ENCODE measurements at places on chromosomes 3 and 15.
A peak's percentile ranks its signal among the peaks of the same experiment; 100 is the strongest.

DNA sequence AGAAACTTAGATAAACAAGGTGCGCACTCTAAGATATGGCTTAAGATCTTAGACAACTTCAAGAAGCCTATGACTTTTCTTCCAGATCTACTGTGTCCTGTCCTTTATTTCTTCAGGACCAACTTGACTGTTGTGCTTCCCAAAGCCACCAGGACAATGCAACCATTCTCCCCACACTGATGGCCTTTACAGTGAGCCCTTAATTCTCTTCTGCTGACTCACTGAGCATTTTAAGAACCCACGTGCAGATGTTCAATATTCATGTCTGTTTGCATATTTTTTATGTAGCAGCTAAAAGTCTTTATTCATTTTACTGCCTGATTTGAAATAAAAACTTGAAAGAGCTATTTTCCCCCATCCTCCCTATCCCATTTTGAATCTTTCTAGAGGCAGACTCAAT lies 103.3 kb upstream of the SLC2A2 start:
- DNase-seq, result no peak

GRCh38 chr3:160765211-160765610 lies 9.2 kb downstream of the PPM1L start:
- no peak for DNase-seq

GRCh38 chr3:196979545-196979944 lies 10.9 kb upstream of the PIGZ start:
- peak; percentile 44 for DNase-seq

DNA sequence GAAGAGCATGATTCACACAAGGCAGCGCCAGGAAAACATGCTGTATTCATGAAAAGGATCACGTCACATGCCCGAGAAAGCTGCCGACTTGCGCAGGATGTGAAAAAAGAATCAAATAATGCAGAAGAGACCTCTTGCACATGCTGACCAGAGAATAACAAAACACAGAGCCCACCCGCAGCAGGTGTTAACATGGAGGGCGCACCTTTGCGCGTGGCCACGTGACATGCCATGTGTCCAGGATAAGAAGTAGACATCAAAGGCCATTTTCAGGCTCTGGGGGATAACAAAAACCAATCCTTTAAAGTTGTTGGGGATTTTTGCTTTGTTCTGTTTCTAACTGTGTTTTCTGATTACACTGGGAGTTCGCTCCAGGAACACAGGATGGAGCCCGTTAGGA lies 1332.8 kb downstream of the ZPLD1 start:
- no peak for DNase-seq

GRCh38 chr3:87053553-87053952 lies 62.6 kb upstream of the VGLL3 start:
- DNase-seq, result no peak

DNA sequence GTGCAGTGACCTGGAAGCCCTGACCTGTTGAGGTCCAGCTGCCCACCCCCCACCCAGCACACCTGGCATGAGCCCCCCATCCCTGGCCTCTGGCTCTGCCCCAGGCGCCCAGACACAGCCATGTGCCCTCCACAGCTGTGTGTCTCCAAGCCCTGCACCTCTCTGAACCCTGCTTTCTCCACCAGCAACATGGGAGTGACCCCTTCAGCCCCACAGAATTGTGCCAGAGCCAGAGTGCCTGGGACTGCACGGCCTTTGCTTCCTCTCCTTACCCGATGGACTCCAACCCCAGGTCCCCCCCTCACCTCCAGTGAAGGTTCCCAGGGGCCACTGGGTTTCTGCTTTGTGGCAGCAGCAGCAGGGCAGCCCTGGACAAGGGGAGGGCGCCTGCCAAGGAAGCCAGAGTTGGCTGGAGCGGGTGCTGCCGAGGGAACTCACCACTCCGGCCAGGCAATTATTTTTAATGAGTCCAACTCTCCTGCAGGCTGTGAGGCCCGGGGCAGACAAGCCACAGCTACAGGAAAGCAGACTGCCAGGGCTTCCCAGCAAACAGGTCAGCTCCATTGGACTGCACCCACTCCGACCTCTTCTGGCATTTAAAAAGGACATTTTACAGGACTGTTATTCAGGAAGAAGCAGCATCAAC lies 24.1 kb downstream of the PRR20G start:
- no peak for DNase-seq

DNA sequence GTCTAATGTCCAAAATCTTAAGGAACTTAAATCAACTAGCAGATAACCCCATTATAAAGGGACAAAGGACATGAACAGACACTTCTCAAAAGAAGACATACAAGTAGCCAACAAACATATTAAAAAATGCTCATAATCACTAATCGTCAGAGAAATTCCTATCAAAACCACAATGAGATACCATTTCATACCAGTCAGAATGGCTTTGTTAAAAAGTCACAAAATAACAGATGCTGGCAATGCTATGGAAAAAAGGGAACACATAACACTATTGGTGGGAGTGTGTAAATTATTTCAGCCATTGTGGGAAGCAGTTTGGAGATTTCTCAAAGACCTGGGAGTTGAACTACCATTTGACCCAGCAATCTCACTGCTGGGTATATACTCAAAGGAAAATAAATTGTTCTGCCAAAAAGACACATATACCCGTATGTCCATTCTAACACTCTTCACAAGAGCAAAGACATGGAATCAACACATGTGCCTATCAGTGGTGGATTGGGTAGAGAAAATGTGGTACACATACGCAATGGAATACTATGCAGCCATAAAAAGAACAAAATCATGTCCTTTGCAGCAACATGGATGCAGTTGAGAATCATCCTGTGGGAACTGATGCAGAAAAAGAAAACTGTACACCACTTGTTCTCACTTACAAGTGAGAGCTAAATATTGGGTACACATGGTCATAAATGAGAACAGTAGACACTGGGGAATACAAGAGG lies 78.5 kb downstream of the TCF12 start:
- DNase-seq, result no peak

DNA sequence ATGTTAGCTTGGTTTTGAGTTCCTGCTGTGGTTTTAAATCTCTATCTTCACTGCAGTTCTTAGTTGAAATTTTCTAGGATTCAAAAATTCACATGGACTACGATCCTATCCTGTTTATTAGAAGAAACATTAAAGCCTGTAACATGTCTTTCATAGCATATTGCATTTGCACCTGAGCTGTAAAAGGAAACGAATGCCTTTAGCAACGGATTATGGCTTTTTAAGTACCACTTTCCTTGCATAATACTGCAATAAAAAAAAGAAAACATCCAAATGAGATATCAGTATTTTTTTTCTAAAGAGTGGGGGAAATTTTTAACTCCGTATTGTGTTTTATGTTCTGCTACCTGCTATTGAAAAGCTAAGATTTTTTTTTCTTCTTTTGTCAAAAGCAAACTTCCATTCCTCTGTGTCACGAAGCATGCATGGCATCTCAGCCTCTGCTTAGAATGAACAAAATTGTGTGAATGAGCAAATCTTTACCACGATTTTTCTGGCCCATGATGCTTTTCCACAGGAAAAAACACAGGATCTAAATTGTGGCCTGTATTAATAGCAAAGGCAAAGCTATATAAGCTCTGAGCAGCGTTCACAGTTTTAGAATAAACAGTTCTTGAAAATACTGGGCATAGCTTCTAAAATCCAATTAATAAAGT lies 110.0 kb upstream of the CDIN1 start:
- no peak for DNase-seq

GRCh38 chr15:49270541-49271421 lies 100.7 kb downstream of the GALK2 start:
- no peak for DNase-seq

GRCh38 chr15:45645026-45645980 lies 10.5 kb downstream of the SQOR start:
- DNase-seq, result no peak

DNA sequence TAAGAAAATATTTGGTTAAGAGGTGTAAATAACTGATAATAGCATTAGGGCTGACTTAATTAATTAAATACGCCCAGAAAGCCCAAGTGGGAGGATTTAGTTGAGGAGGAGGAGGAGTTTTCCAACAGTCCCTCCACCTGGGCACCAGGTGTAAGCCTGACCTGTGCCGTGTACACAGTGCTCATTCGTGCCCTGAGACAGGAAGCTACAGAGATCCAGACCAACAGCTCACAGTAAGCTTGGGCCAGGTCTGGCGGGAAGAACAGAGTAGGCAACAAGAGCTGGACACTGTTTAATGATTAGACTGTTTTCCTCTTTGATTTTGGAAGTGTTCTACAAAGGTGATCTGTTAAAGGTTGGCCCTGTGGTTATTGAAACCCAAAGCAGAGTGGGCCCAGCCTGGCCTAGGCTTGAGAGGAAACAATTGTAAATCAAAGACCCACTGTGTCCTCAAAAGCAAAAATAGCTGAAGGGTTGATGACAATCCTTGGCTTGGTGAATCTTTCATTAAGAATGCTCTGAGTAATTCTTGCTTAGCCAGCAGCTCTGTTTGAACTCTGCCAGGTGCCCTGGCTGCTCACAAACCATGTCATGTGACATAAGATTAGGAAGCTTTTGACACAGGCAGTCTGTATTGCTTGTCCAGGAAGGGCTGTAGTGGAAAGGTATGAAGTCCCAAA lies 13.8 kb downstream of the SQOR start:
- peak; percentile 55 for DNase-seq

GRCh38 chr3:149977386-149977785 lies 6.7 kb upstream of the PFN2 start:
- no peak for DNase-seq

DNA sequence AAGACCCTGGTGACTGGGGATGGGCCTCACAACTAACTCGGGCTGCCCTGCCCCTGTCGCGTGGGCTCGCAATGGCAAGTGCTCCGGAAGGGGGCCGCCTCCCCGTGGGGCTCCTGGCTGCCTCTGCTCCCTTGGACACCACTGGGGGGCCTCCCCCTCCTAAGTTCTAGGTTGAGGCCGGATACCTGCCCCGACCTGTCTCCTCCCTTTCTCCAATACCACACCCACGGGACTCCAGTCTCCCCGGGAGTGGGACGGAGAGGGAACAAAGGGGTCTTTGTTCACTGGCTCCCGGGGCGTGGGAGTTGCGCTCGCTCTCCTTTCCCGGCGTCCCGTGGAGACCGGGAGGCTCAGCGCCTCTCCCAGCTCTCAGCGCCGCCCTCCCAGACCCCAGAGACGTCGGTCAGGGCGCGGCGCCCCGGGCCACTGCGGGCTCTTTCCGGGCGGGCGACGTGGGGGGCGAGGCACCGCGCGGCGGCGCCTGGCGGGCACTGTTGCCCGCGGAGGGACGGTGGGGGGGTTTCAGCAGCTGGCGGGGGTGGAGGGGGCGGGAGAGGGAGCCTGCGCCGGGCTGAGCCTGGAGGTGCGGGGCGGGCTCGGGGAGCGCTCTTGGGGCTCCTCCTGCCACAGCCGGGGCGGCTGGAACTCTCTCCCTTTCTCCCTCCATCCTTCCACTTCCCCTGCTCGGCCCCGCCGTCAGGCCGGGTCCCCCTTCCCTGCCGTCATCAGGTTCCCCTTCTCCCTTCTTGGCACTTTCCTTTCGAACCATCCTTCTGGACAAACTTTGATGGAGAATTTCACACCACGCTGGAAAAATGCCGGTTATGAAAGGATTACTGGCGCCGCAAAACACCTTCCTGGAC lies at the start of gene KCNH8:
KCNH8 (plus strand) TSS at position 606 of the 863 bp plus-strand sequence; CDS start at position 816, 210 bp downstream.
- DNase-seq, result peak; percentile 36

GRCh38 chr15:74314795-74315438 lies 52.5 kb downstream of the CYP11A1 start:
- DNase-seq, result no peak

DNA sequence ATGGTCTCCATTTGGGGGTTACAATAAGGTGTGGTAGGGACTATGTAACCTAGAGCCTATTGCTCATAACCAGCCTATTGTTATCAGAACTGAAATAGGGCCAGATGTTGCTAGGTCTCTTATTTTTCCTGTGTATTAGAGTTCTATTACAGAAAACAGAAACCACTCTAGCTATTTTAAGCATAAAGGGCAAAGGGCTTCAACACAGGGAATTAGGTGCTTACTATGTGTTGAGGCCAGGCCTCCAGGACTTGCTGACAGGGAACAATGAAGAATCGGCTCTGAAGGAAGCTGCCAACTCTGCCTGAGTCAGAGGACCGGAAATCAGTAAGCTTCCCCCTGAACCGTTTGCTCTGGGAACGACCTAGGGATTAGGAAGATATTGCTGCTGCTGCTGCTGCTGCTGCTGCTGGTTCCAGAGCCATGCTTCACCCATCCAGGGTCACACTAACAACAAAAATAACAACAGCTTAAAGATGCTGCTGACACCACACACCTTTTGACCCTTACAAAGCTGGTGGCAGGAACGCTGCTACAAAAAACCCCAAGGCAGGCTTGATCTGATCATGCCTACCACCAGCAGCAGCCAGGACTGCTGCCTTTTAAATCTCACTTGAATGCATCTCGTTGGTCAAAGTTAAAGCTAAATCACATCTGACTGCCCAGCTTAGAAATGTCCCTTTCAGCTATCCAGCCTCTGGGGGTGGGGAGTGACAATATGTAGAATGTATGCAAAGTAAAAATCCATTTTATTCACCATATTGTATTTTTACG lies 276.9 kb upstream of the IL12A start:
- no peak for DNase-seq

GRCh38 chr3:152083135-152083534 lies 185.6 kb upstream of the MBNL1 start:
- no peak for DNase-seq

- no peak for DNase-seq
Observed at GRCh38 chr3:84275532-84275931, 683.3 kb upstream of the CADM2 start.

GRCh38 chr3:183265157-183265642 lies 12.1 kb downstream of the B3GNT5 start:
- DNase-seq, result no peak

GRCh38 chr3:184008161-184008560 lies 9.5 kb downstream of the ABCC5 start:
- DNase-seq, result no peak

DNA sequence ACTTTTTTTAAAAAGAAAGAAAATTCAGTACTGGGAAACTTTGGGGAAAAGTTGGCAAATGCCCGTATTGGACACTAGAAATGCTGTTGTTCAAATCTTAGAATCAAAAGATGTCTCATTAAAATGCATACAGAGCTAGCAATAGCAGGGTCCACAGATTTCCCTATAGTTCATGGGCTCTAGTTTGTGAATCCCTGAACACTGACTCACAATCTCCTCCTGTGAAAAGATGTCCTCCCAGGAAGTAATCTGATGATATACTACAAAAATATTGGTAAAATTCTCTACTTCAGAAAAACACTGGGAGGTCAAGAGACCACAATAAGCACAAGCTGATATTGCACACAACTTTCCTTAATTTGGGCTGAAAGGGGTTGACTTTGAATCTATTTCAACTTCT lies 568.4 kb upstream of the ZNF385D start:
- no peak for DNase-seq

- no peak for DNase-seq
Observed at GRCh38 chr15:73333001-73333400, 35.8 kb downstream of the HCN4 start.

All from Caco-2 (cell line).